ENCODE measurements at places on chromosomes 3 and 15. TPM values are rescaled to one million over a fixed set of nuclear protein-coding genes. Genes with fewer than 3 reads are reported as not detected.
A peak's percentile ranks its signal among the peaks of the same experiment; 100 is the strongest.

Gene ANKUB1
- not detected for total RNA-seq

GRCh38 chr3:188680189-188680588, 491.6 kb upstream of the TPRG1 start:
- DNase-seq: no peak
- no peaks in the 10 kb centered on the region for H3K36me3 ChIP-seq
- no peak overlapping the region for H3K27ac ChIP-seq

Gene NEK10
- 0.07 TPM for total RNA-seq

- DNase-seq: no peak
- H3K27me3 ChIP-seq: peaks cover 15% of the 10 kb centered on the region
- no peaks in the 10 kb centered on the region for H3K36me3 ChIP-seq
- H3K4me3 ChIP-seq: no peak overlapping the region
- peak overlapping the region; percentile 4 for H3K27ac ChIP-seq
Measured at GRCh38 chr15:69114331-69114928, 46.0 kb upstream of the GLCE start.

Gene CCR1
- total RNA-seq: not detected

- no peaks in the 10 kb centered on the region for H3K27me3 ChIP-seq
- H3K36me3 ChIP-seq: peaks cover 2% of the 10 kb centered on the region
- H3K4me3 ChIP-seq: no peak overlapping the region
- H3K4me1 ChIP-seq: no peaks in the 10 kb centered on the region
Measured at GRCh38 chr3:131114256-131114655, 87.6 kb downstream of the NEK11 start.

GRCh38 chr15:84942456-84942855, 39.2 kb upstream of the PDE8A start:
- H3K36me3 ChIP-seq: no peaks in the 10 kb centered on the region
- no peaks in the 10 kb centered on the region for H3K4me1 ChIP-seq
- no peak overlapping the region for H3K27ac ChIP-seq
- H3K4me3 ChIP-seq: no peak overlapping the region

GRCh38 chr15:98536976-98537375, 111.4 kb upstream of the IGF1R start:
- peaks cover 7% of the 10 kb centered on the region for H3K27me3 ChIP-seq
- no peak overlapping the region for H3K27ac ChIP-seq
- no peak for DNase-seq
- H3K4me1 ChIP-seq: no peaks in the 10 kb centered on the region
- no peak overlapping the region for H3K4me3 ChIP-seq
- no peaks in the 10 kb centered on the region for H3K36me3 ChIP-seq

Gene LRRC2
- total RNA-seq: not detected

Gene FAM174B
- total RNA-seq: 5.6 TPM
